T1000 (cell line): ENCODE measurements at places on chromosomes 4 and X.
A peak's percentile ranks its signal among the peaks of the same experiment; 100 is the strongest.

GRCh38 chrX:130155564-130155963 is 10.1 kb downstream of the AIFM1 start:
- no peak for DNase-seq

DNA sequence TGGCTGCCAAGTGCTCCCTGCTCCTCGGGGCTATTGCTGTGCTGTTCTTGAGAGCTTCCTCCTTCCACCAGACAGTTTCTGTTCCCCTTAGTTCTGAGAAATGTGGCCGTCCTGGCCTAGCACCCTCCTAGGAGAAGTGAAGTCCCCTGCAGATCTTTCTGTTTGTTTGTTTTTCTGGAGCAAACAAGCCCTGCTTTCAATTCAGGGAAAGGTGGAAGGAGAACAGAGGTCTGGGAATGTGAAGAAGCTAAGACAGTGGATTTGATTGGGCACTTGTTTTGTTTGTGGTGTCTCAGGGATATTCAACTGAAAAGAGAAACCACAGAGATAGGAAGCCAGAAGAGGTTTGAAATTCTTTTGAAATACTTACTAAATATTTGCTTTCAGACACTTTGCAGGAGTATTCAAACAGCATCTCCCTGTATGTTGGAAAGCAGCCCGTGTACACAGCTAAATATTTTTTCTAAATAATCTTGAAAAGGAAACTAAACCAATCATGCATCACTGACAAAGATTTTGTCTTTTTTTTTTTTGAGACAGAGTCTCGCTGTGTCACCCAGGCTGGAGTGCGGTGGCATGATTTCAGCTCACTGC is 36.5 kb upstream of the PPM1K start:
- DNase-seq: no peak

DNA sequence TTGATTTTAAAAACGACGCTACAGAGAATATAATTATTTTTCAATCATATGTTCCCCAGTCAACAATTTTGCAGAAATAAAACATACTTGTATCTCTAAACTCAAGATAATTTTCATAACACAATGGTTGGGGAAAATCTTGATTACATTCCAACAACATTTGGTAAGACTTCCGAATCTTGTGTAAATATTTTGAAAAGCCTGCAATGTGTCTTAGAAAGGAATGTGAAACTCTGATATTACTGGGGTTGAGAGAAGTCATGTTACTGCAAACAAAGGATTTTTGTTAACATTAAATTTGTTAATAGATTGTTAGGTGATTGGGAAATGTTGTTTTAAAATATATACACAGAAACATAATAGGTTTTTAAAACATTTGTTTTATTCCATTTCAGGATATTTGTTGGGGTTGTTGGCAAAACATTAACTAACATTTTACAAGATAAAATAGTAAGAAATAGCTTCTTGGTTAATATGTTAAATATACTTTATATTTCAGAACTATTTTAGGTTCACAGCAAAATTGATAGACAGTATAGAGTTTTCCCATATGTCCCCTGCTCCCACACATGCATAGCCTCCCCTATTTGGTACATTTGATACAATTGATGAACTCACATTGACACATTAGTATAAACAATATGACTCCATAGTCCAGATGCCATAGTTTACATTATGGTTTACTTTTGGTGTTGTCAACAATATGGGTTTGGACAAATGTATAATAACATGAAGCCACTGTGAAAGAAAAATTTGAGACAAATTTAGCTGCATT is 218.6 kb upstream of the FAM47A start:
- no peak for DNase-seq

- no peak for DNase-seq
These were observed 25.8 kb upstream of the RNF150 start for GRCh38 chr4:141159027-141159426.

DNA sequence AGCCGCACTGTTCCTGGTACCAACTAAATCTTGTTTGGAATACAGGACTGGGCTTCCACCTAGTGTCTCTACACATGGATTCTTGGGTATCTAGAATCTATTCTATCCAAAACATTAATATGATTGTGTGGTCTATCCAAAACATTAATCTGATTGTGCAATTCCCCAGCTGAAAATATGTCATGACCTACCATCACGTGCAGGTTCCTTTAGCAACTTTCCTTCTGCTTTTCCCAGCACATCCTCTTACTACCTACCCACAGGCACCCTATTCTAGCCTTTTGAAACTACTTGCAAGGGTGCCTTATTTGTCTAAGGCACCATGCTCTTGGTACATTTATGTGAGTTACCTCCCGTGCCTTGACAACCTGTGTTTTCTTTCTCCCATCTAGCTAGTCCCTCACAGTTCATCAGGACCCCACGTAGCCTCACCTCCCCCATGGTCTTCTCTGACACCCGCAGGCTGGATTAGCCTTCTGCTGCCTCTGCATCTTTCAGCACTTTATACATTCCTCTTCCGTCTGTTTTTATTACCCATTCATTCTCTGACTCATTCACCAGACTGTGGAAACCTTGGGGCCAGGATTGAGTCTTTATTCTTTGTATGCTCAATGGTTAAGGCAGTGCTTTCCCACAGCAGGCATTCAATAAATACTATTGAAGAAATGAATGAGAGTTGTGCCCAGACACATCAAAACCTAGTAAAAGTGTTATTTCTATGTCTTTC is 88.8 kb upstream of the FAM9B start:
- DNase-seq: no peak

- no peak for DNase-seq
These were observed 124.9 kb downstream of the IQCM start for GRCh38 chr4:149690726-149691125.

DNA sequence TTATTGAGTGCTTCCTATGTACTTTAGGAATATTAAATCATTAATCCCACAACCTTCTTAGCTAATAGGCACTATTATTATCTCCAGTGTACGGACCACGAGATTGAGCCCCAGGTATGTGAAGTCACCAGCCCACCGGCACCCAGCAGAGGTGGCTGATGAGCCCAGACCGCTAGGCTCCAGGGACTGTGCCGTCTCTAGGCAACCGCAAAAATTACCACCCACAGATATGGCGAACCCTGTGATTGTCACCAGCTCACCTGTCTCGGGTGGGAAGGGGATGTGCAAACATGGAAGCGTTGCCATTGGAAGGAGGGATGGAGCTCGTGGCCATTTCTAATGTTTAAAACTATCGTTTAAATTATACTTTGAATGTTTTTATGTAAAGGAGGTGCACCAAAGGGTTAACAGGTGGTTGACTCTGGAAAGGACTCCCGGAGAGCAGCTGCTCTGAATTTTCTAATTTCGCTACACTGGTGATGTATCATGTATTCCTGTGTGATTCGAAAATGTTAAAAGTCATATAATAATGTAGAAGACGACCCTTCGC is 21.0 kb upstream of the JAKMIP1 start:
- no peak for DNase-seq

DNA sequence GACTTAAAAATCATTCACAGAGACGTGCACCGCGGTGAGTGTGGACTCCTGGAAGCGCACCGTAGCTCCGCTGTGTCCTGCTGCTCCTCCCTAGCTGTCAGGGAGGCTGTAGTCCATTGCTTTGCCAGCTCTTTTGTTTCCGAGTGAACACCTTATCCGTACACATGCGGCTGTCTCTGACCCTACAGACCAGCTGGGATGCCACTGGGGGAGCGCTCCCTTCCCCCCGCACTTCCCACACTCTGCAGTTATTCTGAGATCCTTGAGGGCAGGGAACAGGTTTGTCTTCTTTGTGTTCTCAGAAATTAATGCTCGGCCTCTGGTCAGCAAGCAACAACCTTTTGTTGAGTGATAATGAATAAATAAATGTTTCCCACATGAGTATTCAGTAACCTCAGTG is 33.7 kb upstream of the MSANTD1 start:
- no peak for DNase-seq

DNA sequence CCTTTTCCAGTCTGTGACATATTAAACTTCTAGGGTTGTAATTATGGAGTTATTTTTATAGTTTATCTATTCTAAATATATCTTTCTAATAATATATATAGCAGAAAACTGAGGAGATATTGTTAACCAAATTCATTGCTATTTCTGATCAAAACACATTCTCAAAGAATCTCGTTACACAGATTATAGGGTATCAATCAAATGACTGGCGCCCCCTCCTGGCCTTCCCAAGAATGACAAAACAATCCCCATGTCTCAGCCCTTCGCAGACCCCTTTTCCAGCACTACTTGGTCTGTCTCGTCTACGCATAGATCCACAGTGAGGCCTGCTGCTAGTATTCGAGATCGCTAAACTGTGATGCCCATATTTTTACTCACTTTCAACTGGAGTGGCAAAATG is 209.3 kb downstream of the GPC3 start:
- DNase-seq: no peak

- no peak for DNase-seq
These were observed 1.0 kb upstream of the MECP2 start for GRCh38 chrX:154098551-154098950.

DNA sequence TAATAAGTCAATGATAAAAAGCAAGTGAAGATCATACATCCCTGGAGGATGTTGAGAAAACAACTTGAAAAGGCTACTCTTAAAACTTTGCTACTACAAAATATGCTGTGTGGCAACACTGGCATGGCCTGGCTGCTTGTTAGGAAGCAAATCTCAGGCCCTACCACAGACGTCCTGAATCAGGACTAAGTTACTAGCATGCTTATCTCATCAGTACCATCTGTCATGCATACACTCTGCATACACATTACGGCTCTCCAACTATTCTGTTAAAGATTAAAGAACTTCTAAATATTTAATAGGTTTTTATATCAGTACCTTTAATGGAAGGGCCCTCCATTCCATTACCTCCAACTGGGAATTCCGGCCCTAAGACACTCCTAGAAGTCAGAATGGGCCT is 8.2 kb downstream of the PAPSS1 start:
- no peak for DNase-seq

DNA sequence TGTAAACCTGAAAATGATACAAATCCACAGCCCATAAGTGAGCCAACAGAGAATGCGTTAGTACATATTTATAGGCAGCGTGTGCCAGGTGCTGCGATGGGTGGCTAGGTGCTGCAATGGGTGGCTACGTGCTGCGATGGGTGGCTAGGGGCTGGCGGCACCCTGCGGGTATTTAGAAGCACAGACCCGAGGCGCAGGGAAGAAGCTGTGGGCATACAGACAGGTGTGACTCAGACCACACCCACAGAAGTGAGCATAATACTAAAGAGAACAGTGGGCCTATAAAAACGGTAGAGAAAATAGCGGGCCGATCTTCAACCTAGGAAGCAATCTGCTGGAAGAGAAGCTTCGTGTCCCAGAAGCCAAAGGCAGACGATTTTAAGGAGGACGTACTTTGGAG is 81.1 kb downstream of the FAT1 start:
- DNase-seq: no peak

GRCh38 chrX:97547877-97548578 is 664.3 kb downstream of the RPA4 start:
- no peak for DNase-seq

DNA sequence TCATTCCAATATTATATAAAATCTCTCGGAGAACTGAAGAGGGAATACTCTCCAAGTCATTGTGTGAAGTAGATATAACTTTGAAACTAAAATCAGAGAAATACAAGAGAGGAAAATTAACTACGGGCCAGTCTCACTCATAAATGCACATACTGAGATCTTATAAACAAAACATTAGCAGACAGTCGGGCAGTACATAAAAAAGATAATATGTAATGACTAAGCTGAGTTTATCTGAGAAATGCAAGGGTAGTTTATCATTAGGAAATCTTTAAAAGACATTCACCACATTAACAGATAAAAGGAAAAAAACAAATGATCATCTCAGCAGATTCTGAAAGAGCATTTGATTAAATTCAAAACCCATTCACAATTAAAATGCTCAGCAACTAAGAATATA is 116.7 kb downstream of the NYX start:
- no peak for DNase-seq

- DNase-seq: peak; percentile 50
These were observed 815 bp downstream of the FAM53A start for GRCh38 chr4:1683261-1683735.

- no peak for DNase-seq
These were observed 15.5 kb downstream of the PAGE4 start for GRCh38 chrX:49844611-49845010.

GRCh38 chrX:103941201-103941975 is 21.0 kb upstream of the TMSB15B start:
- DNase-seq: no peak

GRCh38 chrX:150873616-150874015 is 24.9 kb downstream of the CD99L2 start:
- no peak for DNase-seq

- DNase-seq: no peak
These were observed 243.8 kb downstream of the ADAMTS3 start for GRCh38 chr4:72325215-72325614.

DNA sequence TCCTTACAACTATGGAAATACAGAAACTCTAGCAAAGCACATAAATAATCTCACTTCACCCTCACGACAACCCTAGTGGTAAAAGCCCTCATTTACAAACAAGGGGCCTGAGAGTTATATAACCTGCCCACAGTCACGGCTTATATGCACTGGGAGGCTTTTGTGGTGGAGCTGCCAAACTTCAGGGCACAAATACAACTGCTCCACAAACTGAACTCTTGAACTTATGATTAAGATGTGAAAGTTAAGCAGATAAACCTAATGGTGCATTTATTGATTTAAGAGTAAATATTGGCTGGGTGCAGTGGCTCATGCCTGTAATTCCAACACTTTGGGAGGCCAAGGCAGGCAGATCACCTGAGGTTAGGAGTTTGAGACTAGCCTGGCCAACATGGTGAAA is 19.0 kb downstream of the SLC2A9 start:
- no peak for DNase-seq

- DNase-seq: no peak
These were observed 69.1 kb downstream of the PSAPL1 start for GRCh38 chr4:7365462-7366179.

GRCh38 chrX:135544338-135544948 is 24.0 kb downstream of the INTS6L start:
- DNase-seq: no peak

GRCh38 chr4:153018684-153019083 is 82.6 kb downstream of the FHDC1 start:
- DNase-seq: no peak

GRCh38 chr4:101556842-101557241 is 209.5 kb upstream of the PPP3CA start:
- no peak for DNase-seq

DNA sequence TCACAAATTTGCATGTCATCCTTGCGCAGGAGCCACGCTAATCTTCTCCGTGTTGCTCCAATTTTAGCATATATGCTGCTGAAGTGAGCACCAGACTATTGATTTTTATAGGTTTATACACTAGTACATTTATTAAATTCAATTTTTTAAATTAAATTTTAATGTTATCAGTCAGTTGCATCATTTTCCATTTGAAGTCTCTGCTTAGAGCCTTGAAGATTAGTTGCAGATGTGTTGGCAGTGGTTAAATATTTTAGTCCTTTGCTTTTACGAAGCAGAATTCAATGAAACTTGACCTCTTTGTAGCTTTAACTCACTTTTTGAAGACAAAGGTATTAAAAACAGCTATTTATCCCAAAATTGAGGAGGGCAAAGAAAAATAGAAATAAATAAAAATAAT is 16.5 kb downstream of the TRAPPC11 start:
- DNase-seq: no peak

DNA sequence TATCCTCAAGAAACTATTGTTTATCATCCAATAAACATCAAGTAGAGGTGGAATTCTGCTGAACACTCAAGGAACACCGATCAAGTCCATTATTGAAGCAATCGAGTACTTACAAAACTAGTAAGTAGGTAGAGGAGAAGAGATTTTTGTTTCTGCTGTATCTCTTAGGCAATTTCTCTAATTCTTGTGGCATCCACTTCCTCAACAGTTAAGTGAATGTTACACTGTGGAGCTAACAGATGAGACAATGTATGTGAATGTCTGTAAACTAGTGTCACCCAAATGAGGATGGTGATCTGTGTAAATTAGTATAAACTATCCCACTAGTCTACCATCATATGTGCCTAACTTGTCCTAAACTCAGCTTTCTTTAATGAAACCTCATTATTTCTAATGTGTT is 261.6 kb downstream of the ARHGAP24 start:
- DNase-seq: no peak
